ENCODE measurements at places on chromosomes 16 and 17.

GRCh38 chr16:70270176-70270575 is 18.4 kb upstream of the EXOSC6 start:
- DNase-seq, result no peak

DNA sequence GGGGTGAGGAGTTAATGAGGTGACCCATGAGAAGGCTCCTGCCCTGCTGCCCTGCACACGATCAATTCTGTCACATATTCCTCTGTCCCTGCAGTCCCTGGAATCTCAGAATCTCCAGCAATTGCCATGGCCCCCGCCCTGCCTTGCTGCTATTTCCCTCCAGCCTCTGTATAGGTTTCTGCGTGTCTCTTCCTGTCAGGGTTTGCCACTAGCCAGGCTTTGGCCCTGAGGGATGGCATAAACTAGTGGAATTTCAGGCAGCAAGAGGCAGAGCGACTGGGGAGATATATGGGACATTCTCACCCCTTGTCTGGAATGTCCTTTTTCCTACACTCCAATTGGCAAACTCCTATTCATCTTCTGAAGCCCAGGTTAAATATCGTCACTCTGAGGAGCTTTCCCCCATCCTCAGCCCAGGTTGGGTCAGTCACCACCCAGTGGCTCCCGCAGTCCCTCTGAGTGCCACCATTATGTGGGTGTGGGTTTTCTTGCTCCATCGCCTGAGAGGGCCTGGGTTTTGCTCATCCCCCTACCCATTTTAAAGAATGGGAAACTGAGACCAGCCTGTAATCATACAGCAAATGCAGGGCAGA is 15.5 kb upstream of the NATD1 start:
- DNase-seq, result no peak

DNA sequence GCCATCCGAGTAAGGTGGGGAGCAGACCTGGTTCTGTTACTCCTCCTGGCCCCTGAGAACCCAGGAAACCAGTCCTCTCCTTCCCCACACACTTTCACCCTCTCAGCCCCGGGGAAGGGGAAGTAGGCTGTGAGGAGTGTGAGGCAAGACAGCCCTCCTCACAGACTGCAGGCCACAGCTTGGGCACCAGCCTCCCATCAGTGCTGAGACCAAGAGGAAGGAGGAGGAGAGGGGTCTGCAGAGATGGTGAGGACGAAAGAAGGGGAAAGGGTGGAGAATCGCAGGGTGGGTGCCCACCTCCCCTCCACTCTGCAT is 7.0 kb downstream of the G6PC3 start:
- DNase-seq, result no peak

DNA sequence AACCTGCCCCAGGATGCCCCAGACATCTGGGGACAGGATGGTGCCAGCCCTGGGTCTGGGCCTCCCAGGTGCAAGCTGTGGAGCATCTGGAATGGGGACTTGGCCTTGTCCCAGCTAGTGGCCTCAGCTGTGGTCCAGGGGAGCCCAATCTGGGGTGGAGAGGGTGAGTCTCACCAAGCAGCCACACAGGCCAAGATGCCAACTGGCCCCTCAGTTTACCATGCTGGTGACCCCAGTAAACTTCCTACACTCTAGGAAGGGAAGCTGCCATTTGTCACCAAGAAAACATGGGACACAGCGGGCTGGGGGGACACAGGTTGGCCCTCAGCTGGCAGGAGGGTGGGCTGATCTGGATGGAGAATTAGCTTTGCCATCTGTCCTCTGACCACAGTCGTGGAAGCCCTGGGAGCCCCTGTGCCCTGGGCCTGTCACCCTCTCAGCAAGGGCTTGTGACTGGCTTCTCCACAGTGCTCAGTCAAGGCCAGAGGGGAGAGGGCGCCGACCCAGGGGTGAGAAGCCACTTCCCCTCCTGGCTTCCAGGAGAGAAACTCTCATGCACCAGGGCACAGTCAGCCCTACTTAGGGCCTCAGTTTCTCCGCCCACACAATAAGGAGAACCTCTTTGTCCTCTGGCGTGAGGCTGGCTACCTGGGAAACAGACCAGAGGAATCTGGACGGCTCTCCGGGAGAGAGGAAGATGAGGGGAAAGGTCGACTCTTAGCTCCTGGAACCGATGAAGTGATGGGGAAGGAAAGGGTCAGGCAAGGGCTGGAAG is 126.4 kb upstream of the SMURF2 start:
- no peak for DNase-seq

GRCh38 chr17:38733982-38734973 is 4.1 kb downstream of the CISD3 start:
- no peak for DNase-seq

GRCh38 chr17:915538-916201 is 63.9 kb downstream of the NXN start:
- no peak for DNase-seq

- peak; percentile 52 for DNase-seq
Measured at GRCh38 chr17:75864448-75864871, 9.3 kb upstream of the WBP2 start.

DNA sequence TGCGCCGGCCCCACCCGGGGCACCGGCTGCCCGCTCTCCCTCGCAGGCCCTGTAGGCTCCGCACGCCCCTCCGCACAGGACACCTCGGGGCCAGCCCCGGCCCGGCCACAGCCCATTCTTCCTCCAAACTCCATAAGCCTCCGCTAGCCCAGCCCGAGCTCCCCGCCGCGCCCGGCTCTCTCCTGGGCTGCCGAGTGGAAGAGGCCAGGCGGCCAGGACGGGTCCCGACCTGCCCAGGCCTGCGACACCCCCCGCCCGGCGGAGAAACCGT is 397 bp downstream of the NCOR1 start:
- DNase-seq, result no peak

DNA sequence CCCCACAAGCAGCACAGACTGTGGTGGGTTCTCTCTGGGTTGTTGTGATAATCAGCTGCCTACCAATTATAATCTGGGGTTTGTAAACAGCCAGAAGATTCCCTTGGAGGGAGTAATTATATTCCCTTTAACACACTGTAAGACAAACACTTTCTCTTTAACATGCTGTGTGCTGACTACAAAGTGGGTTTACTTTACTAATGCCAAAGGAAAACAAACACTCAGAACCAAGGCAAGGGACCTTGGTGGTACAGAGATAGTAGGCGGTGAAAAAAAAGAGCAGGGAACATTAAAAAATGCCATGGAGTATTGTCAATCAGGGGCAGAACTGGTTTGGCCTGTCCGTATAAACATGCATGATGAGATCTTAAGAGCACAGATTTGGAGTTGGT is 3.0 kb upstream of the VAT1L start:
- DNase-seq, result no peak

DNA sequence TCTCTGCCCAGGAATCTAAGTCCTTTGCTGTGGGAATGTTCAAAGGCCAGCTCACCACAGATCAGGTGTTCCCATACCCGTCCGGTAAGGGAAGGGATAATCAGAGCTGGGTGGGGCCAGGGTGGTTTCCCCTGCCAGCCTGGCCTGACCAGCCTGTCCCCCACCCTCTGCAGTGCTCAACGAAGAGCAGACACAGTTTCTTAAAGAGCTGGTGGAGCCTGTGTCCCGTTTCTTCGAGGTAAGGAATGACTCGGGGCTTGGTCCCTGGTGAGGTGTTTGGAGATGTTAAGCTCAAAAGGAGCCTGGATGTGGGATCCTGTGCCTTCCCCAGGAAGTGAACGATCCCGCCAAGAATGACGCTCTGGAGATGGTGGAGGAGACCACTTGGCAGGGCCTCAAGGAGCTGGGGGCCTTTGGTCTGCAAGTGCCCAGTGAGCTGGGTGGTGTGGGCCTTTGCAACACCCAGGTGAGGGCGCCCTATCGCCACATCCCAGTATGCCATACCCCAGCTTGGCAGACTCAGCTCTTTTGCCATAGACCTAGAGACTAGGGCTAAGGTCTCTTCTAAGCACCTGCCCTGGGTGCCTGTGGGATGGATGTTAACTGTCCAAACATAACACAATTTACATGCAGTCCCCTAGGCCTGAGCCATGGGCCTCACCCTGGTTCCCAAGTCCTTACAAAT is 997 bp downstream of the ACADVL start:
- peak; percentile 39 for DNase-seq

- no peak for DNase-seq
Measured at GRCh38 chr16:69942099-69942491, 9.0 kb upstream of the CLEC18A start.

- no peak for DNase-seq
Measured at GRCh38 chr17:50721194-50722010, 2.0 kb downstream of the LUC7L3 start.

DNA sequence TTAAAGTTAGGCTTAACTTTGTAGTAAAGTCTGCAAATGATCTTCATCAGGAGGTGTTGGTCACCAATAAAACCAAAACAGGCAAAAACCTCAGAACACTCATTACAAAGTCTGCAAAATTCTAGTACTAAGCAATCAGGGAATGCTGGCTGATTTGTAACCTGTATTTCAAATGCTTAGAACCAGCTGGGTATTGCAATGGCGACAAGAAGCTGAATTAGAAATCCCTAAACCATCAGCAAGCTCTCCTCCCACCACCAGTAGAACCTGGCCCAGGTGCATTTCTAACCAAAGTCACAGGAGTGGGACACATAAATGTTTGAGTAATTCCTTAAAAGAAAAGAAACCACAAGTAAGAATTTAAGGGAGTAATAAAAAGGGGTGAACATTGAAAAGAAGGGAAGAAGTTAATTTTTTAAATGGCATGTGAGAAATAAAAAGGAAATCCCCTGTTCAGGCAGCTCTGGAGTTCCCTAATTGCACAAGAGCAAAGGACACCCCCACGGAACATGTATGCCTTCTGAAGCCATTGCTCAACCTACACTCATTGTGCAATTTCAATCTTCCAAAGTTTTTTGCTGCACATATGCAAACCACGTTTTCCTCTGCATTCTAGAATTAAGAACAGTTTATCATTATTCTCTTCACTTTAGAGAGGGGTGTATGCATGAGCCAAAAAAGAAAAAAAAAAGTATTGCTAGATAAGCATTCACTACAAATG is 102.9 kb downstream of the HIC1 start:
- DNase-seq, result no peak

DNA sequence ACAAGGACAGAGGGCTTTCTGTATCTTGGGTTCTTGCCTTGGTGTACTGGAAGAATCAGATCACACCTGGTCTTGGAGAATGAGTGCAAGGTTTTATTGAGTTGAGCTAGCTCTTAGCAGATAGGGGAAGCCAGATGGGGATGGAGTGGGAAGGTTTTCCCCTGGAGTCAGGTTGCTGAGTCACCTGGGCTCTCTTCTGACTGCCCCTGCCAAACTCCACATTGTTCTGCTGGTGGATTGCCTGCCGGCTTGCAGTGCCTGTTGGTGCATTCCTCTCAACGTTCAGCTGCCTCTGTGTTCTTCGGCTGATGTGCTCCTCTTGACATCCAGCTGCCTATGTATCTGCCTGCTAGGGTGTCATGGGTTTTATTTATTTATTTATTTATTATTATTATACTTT is 1431.1 kb downstream of the CDH8 start:
- DNase-seq, result no peak

DNA sequence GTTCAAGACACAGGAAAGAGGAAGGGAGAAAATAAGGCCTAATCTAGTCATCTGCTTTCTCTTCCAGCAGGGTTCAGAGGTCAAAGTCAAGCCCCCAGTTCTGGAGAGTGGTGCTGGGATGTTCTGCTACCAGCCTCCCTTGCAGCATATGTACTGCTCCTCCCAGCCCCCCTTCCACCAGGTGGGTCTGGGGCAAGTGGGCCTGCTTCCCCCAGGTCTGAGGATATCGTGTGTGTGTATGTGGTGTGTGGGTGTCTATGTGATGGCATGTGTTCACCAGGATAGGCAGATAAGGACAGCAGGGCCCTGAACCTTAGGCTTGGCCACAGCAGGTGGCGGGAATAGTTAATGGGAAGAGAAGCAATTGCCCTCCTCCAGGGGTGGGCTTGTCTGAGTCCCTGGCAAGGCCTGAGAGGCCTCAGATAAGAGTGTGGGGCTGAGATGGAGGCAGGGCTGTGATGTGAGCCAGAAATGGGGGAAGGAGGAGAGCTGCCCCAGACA is 21.1 kb downstream of the FOXN1 start:
- DNase-seq, result no peak

GRCh38 chr16:27473101-27473900 is 71.3 kb downstream of the IL21R start:
- DNase-seq, result no peak

- no peak for DNase-seq
Measured at GRCh38 chr17:49715717-49716279, 8.0 kb upstream of the SLC35B1 start.

GRCh38 chr17:57532966-57533365 is 212.1 kb downstream of the CCDC182 start:
- DNase-seq, result no peak

- no peak for DNase-seq
Measured at GRCh38 chr17:50052241-50052796, 3.6 kb upstream of the ITGA3 start.

DNA sequence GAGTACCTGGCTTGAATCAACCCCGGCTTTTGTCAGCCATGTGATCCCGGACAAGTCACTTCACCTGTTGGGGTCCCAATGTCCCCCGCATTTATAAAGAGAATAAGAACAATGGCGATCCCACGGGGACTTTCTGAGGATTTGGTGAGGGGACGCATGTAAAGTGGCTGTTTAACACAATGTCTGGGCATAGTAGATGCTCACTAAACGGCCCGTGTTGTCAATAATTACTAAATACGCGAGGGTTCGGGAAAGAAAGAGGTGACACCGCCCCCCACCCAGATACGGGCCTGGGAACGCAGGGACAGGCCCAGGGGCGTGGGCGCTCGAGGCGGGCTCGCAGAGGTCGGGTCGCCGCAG is 1.8 kb downstream of the SYNGR3 start:
- DNase-seq, result no peak

- no peak for DNase-seq
Measured at GRCh38 chr17:60151355-60151754, 1.6 kb downstream of the CA4 start.

- no peak for DNase-seq
Measured at GRCh38 chr16:10335681-10336080, 50.2 kb upstream of the ATF7IP2 start.

DNA sequence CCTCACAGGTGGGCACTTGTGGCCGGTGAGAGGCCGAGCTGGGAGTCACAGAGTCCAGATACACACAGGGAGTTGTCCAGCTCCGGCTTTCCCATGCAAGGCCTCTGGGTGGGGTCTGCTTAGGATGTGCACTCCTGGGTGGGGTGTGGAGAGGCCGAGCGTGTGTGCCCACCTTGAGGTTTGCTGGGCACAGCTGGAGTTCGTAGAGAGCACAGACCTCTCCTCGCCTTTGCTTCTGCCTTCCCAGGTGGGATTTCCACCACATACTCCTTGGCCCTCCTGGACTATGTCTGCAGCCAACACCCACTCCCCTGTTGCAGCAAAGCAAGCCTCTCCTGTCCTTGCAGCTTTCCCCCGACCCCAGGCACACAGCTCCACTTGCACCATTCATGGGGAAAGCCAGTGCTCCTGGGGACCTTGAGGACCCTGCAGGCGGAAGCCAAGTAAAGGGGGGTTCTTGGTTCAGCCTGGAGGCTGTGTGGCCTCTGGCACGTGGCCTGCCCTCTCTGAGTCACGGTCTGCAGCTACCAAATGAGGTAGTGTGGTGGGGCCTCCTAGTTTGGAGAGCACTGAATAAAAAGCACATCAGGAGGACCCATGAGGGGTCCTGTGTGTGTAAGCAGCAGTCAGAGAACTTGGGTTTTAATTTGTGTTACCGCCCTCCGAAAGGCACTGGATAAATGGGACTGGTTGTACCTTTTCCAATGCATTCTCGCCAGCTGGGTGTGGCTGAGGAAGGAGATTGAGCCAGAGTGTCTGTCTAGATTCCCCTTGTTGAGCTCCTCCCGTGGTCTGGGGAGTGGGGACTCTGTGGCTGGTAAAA is 31.5 kb downstream of the MPRIP start:
- no peak for DNase-seq

Measured in activated B cell treated with CpG ODN at 0.5 μM for 24 hours (primary cell).